Epithelial cell of proximal tubule (primary cell): ENCODE measurements at places on chromosomes 4 and X. TPM values are rescaled to one million over a fixed set of nuclear protein-coding genes. Genes with fewer than 3 reads are reported as not detected.

Gene VEGFC
- total RNA-seq: 3.2 and 11.0 TPM in 2 replicates

Gene YIPF7
- not detected in 2 replicates for total RNA-seq

Gene ALB
- total RNA-seq: not detected in 2 replicates

Gene GPM6B
- total RNA-seq: 1.5 and 3.6 TPM in 2 replicates

Gene KLF8
- total RNA-seq: 0.43 and 1.5 TPM in 2 replicates
